ENCODE measurements at places on chromosomes 7 and 10.

- DNase-seq, result no peak
These were observed 1121.7 kb upstream of the CELF2 start for GRCh38 chr10:9895981-9896380.

GRCh38 chr10:75544993-75545706 is 113.7 kb downstream of the LRMDA start:
- DNase-seq, result no peak

GRCh38 chr7:47441796-47442604 is 139.9 kb downstream of the TNS3 start:
- DNase-seq, result no peak

GRCh38 chr10:17021656-17022465 is 107.8 kb downstream of the CUBN start:
- no peak for DNase-seq

GRCh38 chr10:86922553-86922961 is 34.9 kb downstream of the MMRN2 start:
- DNase-seq, result no peak

DNA sequence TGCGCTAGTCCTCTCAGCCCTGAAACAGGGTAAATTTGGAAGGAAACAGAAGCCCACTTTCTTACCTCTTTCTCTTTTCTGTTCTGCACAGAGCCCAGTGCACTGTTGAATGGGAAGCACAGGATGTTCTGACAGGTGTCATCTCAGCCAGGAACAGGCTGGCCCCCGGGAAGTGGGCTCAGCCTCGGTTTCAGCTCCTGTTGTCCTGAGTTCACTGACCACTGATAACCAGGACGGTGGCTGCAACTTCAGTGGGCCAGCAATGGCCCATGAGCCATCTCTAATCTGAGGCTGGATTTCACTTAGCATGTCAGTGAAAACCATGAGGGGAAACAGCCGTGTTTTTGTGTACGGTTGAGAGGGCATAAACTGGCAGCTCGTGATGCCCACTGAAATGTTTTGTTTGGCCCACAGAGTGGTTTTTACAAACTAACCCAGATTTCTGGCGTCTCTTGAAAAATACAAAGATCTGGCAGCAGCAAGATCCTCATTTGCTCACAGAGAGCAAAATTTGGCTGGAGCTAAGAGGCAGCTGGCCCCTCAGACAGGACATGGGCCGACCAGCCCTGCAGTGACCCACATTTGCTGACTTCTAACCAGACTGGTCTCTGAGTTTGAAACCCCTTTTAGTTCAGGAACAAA is 455.9 kb downstream of the PAXIP1 start:
- DNase-seq, result no peak

- DNase-seq, result no peak
These were observed 123.9 kb downstream of the COL26A1 start for GRCh38 chr7:101486433-101487104.

- DNase-seq, result no peak
These were observed 140.6 kb downstream of the KCNMA1 start for GRCh38 chr10:77496941-77497420.

- DNase-seq, result no peak
These were observed 4.7 kb downstream of the CCNY start for GRCh38 chr10:35340975-35341374.

GRCh38 chr10:11282156-11282555 is 264.5 kb downstream of the CELF2 start:
- DNase-seq, result no peak

GRCh38 chr7:151225948-151226510 is 976 bp downstream of the ABCF2 start:
- no peak for DNase-seq

DNA sequence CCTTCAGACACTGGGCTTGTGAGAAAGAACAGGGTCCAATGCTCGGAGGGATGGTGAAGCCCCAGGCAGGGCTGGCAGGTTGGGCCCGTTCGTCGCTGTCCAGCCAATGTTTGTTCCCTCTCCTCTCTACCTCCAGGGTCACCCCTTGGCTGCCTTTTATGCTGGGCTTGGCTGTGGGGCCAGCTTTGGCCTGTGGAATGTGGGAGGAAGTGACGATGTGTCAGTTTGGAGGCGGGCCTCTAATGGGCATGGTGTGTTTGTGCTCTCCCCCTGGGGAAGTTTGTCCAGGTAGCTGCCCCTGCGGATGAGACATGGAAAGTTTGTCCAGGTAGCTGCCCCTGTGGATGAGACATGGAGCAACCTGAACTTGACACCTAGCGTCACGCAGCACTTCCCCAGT is 236.7 kb downstream of the GLRX3 start:
- DNase-seq, result no peak

DNA sequence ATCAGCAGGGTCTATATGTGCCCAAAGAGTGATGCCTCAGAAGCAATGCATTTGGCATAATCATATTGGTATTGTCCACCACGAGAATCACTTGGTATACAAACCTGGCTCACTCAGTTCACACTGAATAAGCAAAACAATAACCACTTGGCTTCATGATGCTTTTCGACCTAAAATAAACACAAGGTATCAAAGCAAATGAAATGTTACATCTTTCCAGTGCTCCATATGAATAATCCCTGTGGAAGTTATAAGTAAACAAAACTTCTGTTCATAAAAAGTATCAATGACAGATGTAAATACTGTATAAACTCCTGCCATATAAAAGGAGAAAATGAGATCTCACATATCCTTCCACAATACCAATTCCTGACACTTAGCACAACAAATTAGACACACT is 29.8 kb upstream of the EBLN1 start:
- DNase-seq, result no peak

DNA sequence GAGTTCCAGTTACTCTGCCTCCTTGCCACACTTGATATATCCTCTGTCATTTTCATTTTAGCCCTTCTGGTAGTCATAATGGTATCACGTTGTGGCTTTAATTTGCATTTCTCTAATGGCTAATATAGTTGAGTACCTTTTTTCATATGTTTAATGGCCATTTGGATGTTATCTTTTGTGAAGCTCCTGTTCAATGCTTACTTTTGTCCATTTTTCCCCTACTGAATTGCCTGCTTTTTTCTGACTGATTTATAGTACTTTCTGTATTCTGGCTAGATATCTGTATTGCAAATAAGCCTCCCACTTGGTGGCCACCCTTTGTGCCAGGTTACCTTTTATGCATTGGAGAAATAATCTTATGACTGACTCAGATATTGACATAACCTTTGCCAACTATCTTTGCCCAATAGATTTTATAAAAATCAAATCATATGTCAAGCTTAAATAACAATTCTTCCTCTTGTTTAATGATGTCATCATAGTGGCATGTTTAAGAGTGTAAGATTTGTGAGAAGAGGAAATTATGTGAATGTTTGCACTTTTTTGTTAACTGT is 50.6 kb downstream of the PRPF18 start:
- no peak for DNase-seq

DNA sequence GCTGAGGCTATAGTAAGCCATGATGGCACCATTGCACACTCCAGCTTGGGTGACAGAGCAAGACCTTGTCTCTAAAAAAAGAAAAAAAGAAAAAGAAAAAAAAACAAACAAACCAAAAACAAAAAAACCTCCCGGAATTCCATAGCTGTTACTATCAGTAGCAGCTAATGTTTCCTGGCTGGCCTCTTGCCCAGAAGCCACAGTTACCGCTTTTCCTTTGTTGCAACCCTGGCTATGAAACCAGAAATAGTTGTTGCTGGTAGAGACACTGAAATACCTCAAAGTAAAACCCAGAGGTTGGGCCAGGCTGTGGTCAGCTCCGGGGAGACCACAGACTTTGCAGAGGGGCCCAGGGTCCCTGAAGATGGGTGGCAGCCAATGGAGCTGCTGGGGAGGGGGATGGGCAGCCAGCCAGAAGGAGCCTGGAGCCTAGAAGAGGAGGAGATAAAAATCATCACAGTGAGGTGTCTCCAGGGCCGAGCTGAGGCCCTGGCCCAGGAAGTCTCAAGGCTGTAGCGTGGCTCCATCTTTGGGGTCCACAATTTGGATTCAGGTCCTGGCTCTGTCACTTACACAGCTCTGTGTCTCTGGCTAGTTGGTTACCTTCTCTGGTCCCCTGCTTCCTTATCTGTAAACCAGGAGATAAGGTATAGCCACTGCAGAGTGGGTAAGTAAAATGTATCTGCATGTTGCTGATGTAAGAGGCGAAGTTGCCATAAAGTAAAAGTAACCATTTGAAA is 3.4 kb upstream of the CHST12 start:
- no peak for DNase-seq

DNA sequence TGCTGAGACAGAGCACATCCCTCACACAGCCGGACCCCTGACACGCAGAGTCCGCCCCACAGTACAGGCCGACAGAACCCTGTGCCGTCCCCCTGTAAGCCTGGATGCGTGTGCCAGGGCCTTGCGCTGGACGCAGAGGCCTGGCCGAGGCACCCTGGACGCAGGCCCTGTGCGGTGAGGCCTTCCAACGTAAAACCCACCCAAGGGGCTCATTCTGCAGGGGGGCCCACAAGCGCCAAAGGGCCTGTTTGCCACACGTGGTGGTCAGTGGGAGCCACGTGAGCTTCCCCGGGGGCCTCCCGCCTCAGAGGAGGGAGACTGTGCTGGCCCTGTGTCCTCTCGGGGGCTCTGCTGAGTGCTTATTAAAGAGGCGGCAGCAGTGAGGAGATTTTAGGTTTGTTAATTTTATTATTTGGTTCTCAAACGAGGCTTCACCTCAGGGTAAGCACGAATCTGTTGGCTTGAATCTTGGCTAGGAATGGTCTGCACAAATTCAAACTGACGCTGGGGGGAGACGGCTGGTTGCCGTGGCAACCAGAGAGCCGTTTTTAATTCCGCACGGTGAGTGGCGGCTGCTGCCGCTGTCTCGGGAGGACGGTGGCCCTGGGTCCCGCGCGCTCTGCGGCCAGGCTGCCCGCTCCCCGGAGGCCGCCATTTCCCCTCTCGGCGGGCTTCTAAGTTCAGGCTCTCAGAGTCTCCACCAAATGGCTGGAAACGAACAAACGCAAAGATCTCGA is 4.9 kb upstream of the ADGRA1 start:
- DNase-seq, result no peak

DNA sequence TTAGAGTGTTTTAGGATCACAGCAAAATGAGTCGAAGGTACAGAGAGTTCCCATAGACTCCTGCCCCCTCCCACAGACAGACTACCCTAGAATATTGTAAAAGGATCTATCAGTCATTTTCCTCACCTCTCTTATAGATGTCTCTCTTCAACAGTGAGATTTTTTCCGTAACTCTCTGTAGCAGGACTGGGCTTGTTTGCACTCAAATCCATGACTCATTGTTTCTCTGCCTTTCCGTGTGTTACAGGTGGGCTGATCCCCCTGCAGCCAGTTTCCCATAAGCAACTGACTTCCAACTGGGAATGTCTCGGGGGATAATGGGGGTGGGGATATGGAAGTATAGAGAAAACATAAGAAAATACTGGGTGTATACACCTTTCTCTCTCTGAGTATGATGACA is 921.0 kb downstream of the GATA3 start:
- no peak for DNase-seq

DNA sequence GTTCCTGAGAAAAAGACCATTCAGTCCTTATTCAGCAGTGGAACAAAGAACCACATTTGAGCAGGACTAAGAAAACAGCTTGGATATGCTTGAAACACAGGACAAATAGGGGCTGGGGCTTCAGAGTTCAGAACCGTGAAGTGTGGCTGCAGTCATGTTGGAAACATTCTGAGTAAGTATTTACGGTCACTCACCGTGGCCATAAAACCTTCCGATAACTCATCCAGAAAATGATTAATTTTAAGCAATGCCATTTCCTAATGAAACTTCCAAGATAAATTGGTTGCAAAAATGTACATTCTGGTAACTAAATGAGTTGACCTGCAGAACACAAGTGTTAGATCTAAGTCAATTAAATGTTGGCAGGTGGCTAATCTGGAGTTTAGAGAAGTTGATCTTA is 279.2 kb downstream of the CXCL12 start:
- no peak for DNase-seq

DNA sequence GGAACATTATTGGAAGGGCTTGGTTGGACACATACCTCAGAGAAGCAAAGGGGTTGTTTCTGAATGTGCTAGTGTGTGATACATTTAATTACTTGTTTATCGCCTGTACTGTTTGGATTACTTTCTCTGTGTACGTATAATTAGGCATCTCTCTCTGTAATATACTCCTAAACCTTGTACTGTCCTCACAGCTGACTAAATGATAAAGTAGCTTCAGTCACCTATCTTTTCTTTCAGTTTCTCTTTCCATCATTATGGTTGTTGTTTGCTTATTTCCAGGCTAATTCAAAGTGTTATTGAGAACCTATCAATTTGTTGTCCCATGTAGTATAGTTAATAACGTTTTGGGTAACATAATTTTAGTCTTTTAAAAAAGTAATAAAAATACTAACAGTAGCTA is 34.0 kb downstream of the MXI1 start:
- no peak for DNase-seq

GRCh38 chr7:158248816-158249215 is 338.8 kb downstream of the PTPRN2 start:
- DNase-seq, result no peak

- no peak for DNase-seq
These were observed 64.4 kb upstream of the CARD11 start for GRCh38 chr7:3107889-3108570.

GRCh38 chr10:58322072-58322834 is 12.6 kb upstream of the UBE2D1 start:
- no peak for DNase-seq

DNA sequence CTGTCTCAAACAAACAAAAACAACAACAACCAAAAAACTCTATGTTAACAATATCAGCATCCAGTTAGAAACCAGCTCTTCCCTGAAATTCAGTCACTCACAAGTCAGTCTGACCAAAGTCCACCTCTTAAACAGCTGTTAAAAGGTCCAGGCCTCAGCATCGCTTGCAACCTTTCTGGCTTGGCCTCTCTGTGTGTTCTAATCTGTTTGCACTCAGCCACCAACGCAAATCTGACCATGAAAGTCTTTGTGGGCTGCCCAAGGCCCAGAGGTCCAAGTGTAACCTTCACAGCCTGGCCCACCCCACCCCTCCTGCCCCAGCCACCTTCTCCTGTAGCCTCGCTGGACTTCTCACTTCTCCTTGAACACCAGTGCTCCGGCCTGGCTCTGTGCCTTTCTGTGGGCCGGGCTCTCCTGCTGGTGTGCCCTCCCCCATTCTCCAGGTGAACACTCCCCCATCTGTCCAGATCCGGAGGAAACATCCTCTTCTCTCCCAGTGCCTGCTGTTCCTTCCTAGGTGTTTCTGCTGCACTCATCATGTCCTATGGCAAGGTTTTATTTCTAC is 72.2 kb upstream of the EFCAB10 start:
- no peak for DNase-seq

All from amygdala (tissue), 56 donors.